ENCODE measurements at places on chromosomes 5 and 9. TPM values are rescaled to one million over a fixed set of nuclear protein-coding genes. Genes with fewer than 3 reads are reported as not detected.
A peak's percentile ranks its signal among the peaks of the same experiment; 100 is the strongest.

GRCh38 chr5:140391312-140391711 lies 10.3 kb upstream of the ANKHD1 start:
- peak; percentile 52 for DNase-seq

GRCh38 chr5:171094356-171094755 lies 214.7 kb upstream of the TLX3 start:
- no peak for DNase-seq

GRCh38 chr5:32586276-32586599 lies 881 bp downstream of the SUB1 start:
- DNase-seq: no peak

- no peak for DNase-seq
Measured at GRCh38 chr5:20029266-20029665, 41.3 kb upstream of the CDH18 start.

The LECT2 gene
- not detected for total RNA-seq

GRCh38 chr5:101942321-101942882 lies 353.7 kb downstream of the SLCO4C1 start:
- no peak for DNase-seq

GRCh38 chr5:180052211-180052818 lies 19.2 kb downstream of the RNF130 start:
- no peak for DNase-seq

The GHR gene
- total RNA-seq: 3.4 TPM

DNA sequence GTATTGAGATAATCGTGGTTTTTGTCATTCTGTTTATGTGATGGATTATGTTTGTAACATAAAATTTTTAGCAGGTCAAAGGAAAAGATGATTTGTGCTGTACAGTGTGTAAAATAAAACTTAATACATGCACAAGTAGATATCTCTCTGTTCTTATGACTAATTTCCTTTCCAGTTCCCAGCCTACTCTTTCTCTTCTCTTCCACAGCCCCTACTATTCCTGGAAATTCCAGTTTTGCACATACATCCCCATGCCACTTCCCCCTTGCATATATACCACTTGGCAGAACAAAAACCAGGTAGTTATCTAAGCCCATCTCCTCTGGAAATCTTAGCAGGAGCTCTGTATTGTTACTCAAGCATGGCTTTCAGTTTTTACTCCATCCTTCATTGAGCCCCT lies 20.2 kb downstream of the TEK start:
- DNase-seq: no peak

The SLC27A6 gene
- 0.10 TPM for total RNA-seq

DNA sequence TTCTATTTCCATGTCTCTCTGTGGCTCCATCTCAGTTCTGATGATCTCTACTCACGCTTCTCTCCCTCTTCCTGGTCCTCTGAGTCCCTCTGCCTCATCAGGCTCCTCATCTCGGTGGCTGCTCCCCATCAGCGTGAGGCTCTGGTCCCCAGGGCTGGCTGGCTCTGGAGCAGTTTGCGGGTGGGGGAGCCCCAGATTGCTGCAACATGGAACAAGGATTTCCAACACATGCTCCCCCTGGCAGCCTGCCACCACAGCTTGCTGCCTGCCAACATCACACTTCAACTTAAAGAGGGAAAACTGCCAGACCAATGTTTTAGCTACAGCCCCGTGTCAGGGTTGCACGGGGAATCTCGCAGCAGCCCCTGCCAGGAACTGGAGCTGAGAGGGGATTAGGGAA lies 77.2 kb upstream of the NEK6 start:
- DNase-seq: peak; percentile 11

DNA sequence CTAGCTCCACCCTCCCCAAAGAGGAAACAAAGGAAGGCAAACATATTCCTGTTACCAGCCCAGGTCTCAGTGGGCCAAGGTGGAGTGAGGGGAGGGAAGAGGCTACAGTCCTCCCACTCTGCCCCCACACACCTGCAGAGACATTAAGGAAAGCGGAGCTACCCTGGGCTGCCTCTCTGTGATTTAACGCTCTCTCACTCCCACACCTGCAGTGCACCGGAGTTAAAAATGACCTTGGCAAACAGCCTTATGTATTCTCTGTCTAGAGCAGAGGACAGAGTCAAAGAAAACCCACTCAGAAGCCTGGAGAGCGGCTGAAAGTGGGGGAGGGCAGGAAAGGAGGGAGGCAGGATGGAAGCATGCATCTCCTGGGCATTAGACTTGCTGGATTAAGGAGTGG lies 32.7 kb downstream of the KCNIP1 start:
- no peak for DNase-seq

DNA sequence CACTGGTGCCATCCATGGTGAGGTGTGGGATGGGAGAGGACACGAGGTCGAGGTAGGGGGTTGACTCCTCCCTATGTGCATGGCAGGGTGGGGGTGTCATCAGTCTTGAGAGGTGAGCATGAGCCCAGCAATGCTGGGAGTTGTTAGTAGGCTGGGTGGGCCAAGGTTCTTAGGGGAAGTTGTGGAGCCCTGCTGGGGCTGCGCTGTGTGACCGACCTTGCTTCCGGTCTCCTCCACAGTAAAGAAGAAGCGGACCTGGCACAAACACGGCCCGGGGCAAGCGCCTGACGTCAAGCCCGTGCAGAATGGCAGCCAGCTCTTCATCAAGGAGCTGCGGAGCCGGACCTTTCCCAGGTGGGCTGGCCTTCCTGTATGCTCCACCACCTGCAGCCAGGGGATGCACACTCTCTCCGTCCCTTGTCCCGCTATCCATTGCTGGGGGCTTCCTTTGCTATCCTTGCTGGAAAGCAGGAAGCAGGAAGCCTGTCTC lies 59.8 kb downstream of the PHF2 start:
- no peak for DNase-seq

DNA sequence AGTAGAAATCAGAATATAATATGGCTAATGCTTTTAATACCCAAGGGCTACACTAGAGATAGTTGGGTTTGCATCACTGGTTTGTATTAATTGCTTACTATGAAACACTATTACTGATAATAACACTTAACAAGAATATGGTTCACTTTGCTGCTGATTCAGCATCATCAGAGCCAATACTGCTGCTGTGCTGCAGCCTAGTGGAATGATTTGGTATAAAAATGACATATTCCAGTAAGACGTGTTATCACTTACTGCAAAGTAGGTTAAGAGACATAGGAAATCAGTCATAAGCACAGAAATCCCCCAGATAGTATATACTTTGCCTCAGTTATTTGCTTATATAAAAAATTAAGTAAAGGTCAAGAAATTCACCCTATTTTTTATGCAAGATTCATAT lies 2.8 kb downstream of the CDH10 start:
- no peak for DNase-seq

GRCh38 chr5:137564398-137564961 lies 65.4 kb upstream of the SPOCK1 start:
- peak; percentile 59 for DNase-seq

The ACOT12 gene
- not detected for total RNA-seq

DNA sequence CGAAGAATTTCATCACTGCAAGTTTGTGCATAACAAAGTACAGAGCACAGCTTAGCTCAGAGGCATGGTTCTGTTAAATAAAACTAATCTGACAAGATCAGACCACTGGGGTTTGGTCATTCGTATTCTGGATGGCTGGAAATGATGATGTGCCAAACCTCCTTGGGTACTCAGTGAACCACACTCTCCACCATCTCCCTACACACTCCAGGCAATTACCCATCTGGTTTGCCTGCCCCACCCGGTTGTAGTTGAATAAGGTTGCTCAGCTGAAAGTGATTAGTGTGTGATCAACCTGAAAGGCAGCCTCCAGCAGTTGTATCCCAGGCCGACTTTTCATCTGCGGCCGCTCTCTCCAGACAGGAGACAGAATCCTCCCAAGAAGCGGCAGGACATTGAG lies 371.4 kb downstream of the TLE1 start:
- DNase-seq: no peak

The SLC12A7 gene
- total RNA-seq: 28.1 TPM

The WNT8A gene
- total RNA-seq: not detected

The TPRN gene
- 6.2 TPM for total RNA-seq

GRCh38 chr5:146706321-146706972 lies 172.1 kb downstream of the PPP2R2B start:
- no peak for DNase-seq

- no peak for DNase-seq
Measured at GRCh38 chr5:154331232-154331631, 114.6 kb upstream of the SAP30L start.

The RELL2 gene
- 15.1 TPM for total RNA-seq

DNA sequence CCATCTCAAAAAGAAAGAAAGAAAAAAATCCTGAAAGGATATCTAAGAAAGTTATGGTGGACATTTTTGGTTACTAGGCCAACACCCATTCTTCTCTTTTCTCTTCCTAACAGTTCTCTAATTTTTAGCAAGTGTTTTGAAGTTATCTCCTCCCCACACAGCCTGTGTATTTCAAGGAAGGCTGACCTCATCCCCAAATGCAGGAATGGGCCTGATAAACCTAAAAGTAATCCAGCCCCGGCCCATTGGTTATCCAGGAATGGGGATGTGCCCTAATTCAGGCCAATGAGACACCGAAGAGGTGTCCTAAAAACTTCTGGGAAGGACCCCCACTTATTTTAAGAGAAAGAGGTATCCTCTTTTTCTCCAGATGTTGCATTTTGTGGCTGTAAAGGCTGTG lies 46.6 kb downstream of the F2R start:
- no peak for DNase-seq

- no peak for DNase-seq
Measured at GRCh38 chr5:170115925-170116324, 10.2 kb downstream of the FOXI1 start.

DNA sequence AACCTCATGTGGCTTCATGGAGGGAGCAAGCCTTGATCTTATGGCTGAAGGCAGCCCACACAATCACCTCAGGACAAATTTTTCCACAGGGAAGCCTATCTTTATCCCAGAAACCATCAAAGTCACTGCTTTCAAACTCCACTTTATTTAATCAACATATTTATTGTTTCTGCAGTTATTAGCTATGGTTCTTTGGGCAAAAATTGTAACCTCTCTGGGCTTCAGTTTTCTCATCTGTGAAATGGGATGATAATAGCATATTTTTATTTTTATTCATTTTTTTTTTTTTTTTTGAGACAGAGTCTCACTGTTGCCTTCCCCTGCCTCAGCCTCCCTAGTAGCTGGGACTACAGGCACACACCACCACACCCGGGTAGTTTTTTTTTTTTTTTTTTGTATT lies 2.1 kb upstream of the RPS14 start:
- DNase-seq: no peak

Measured in MG63 (cell line).